SJSA1 (cell line): ENCODE measurements at places on chromosomes 6 and 20.
A peak's percentile ranks its signal among the peaks of the same experiment; 100 is the strongest.

GRCh38 chr6:24323632-24324337, 34.1 kb downstream of the DCDC2 start:
- DNase-seq, result peak; percentile 53

GRCh38 chr6:11368760-11369159, 136.3 kb upstream of the NEDD9 start:
- DNase-seq, result no peak

DNA sequence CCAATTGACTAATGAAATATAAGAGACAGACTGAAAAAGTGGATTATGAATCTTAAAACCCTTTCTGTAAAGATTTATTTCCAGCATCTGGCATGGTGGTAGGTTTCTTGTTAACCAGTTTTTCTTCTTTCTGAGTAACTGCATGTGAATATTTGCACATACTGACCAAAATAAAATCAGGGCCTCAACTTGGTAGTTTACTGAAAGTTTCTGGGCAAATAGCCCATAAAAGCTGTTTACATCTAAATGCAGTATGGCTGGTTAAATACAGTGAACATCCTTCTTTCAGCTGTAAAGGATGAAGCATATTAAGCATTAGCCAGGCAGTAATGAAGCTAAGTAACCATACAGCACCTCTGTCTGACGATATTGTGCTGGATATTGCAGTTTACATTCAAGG, 83.6 kb upstream of the EYS start:
- DNase-seq, result no peak

DNA sequence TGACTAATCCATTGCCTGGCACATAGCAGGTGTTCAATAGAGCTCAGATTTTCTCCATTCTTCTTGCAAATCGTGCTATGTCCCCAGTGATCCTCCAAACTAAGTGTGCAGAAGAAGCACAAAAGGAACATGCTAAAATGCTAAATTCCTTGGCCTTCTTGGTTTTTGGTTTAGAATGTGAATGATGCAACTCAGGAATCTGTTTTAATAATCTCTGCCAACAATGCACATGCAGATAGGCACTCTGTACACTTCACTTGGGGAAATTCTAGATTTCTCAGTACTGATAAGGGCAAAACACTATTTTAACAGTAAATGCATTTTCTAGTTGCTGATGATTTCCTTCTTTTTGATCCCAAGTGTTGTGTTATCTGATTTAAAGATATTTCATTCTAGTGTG, 35.2 kb downstream of the SLC22A1 start:
- DNase-seq, result no peak

DNA sequence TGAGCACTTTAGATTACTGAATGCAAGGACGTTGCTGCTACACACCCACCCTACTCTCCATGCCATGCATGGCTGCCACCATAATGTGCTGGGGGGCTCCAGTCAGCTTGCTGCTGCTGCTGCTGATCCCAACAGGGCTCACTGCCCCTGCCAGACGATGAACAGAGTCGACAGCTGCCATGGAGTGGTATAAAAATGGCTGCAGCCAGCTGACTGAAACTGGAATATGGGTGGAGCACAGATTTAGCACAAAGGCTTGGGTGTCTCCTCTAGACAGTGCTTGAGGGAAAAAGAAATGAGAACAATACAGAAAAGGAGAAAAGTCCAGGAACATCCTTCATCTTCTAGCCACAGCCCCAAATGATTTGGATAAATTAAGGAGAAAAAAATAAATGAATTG, 150.7 kb downstream of the PDSS2 start:
- no peak for DNase-seq

DNA sequence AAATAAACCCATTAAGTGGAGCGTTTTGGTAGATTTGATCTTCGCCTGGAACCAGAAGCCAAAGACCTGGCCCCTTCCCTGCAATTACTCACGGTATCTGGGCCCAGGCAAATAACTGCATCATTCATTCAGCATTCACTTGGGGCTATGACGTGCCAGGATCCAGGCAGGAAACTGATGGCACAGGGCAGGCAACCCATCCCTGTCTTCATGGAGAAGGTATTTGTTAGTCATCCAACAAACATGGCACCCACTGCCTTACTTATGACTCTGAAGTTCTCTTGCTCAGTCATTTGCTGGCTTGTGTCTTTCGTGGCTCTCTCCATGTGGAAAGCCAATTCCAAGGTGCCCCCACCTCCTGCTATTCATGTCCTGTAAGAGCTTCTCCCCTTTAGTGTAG, 232.4 kb downstream of the BMP7 start:
- no peak for DNase-seq

GRCh38 chr6:116969211-116969863, 92.3 kb downstream of the RFX6 start:
- DNase-seq, result no peak

- no peak for DNase-seq
Observed at GRCh38 chr6:3776881-3777507, 25.5 kb upstream of the PXDC1 start.

DNA sequence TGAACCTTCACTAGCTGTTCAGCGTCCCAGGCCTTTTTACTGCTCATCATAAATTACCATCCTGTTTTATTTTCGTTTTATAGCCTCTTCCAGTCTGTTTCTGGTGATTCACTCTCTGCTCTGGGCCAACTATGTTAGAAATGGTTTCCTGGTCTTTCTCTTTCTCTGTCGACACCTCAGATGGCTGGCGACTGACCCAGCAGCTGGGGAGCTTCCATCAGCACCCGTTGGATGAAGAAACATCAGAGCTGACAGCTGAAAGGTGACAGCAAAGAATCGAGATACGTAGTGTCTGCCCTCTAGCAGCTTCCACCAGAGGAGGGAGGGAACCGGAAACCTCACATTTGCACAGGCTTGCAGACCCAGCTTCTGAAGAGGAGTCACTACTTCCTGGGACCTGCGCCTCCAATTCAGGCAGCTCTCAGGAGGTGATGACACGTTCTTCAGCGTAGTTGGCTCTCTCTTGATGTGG, 82.9 kb upstream of the MLN start:
- no peak for DNase-seq

DNA sequence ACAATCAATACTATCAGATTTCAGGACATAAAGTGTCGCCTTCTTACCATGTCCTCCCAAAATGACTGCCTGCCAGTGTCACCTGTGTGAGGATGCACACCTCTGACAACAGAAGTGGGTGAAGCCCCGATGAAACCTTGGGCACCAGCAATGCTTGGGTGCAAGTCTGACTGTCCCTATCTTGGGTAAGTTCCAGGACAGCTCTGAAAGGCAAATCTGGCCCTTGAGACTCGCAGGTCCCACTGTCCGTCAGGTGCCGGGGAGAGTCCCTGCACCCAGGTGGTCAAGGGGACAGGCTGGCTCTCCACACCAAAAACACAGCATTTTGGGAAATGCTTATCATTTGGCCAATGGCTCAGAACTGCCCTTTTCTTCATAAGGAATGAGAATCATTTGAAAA, 43.3 kb downstream of the EZR start:
- DNase-seq, result no peak

- DNase-seq, result no peak
Observed at GRCh38 chr6:73011945-73012344, 213.4 kb downstream of the KHDC1L start.

DNA sequence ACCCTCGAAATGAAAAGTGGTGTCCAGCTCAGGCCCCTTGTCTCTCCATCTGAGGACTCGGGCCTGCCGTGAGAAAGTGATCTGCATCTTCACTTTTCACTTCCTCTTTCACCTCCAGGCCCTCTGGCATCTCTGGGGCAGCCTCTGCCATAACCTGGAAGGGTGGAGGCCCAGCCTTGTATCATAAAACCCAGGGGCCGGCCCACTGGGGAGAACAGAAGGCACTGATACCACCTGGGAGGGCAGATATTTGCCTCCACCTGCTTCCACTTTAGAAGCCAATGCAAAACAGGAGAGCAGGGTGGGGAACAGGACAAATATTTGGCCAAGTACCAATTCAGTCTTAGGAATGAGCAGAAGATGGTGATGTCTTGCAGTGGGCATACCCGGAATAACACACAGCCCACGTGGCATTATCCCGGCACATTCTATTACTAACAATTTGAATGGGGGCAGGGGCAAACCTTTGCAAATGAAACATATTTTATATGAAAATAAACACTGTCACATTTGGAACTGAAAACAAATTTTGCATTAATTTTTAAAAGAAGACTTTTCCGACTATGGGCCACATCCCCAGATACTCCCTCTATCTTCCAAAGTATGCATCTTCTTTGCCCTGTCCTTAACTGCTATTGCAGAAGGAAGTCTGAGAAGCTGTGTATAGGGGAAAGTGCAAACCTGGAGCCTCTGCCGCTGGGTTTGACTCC, 69.2 kb upstream of the TBC1D7 start:
- no peak for DNase-seq

- DNase-seq, result no peak
Observed at GRCh38 chr6:8218861-8219260, 116.5 kb upstream of the EEF1E1 start.

GRCh38 chr6:100057941-100058340, 63.9 kb upstream of the MCHR2 start:
- no peak for DNase-seq

DNA sequence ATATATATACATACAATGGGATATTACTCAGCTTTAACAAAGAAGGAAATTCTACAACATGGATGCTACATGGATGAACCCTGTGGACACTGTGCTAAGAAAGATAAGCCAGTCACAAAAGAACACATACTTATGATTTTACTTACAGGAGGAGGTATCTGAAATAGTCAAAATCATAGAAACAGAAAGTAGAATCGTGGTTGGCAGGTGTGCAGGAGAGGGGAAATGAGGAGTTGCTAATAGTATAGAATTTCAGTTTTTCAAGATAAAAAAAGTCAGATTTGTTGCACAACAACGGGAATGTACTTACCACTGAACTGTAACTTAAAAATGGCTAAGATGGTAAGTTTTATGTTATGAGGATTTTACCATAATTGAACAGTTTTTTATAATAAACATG, 706.3 kb downstream of the TFAP2A start:
- no peak for DNase-seq

DNA sequence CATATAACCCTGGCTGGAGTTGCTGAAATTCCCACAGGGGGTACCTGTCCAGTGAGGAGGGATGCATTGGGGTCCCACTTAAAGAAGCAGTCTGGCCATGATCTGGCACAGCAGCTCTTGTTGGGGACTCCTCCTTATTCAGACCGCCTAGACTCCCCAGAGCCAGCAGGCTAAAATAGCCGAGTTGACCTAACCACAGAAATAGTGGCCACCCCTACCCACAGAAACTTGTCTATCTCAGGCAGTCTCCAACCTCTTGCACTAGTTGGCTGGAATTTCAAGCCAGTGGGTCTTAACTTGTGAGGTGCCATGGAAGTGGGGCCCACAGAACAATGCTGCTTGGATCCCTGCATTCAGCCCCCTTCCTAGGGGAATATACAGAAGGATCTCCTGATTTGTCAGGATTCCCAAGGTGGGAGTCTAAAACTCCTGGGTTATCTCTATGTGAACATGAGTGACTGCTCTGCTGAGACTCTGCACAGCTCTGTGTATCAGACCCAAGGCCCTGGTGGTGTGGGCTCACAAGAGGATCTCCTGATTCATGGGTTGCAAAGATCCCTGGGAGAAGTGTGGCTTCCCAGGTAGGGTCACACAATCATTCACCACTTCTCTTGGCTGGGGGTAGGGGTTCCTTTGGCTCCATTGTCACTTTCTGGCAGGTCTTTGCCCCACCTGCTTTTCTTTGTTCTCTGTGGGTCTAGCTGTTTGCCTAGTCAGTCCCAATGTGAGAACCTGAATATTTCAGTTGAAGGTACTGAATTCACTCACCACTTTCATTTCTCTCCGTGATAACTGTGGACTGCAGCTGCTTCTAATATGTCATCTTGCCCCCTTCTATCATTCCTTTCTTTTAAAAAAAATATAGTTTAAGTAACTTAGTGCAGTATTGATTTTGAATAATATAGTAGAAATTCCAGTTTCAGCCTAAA, 65.5 kb upstream of the CLVS2 start:
- DNase-seq, result no peak

- no peak for DNase-seq
Observed at GRCh38 chr6:71083308-71083820, 126.5 kb upstream of the B3GAT2 start.

- no peak for DNase-seq
Observed at GRCh38 chr6:64679416-64679815, 1027.6 kb downstream of the EYS start.

- no peak for DNase-seq
Observed at GRCh38 chr6:154567695-154568220, 57.3 kb upstream of the CNKSR3 start.

DNA sequence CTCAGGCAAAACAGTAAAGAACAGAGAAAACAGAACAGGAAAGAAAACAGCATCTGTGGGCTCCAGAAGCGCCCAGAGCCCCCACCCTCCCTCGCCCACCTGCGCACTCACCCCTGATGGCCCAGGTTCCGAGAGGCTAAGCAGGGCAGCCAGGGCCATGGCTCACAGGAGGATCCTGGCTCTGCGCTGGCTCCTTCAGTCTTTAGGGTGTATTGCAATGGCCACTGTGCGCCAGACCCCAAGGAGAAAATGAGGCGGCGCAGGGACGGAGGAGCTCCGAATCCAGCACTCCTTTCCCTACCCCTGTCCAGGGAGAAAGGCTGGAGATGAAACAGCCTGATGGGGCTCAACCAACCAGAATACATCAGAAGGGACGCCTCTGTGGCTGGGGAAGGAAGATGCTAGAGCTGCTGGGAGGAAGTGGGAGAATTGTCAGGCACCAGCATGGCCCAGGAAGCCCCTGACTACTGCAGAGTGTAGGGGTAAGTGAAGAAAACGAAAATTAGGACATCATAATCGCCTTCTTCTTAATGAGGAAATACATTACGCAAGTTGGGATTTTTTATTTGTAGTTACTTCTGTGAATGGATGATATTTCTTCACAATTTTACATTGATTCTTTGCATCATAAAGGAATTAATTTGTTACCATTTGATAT, 49.0 kb downstream of the COL11A2 start:
- no peak for DNase-seq

GRCh38 chr6:155418017-155418761, 37.5 kb downstream of the NOX3 start:
- DNase-seq, result peak; percentile 68

DNA sequence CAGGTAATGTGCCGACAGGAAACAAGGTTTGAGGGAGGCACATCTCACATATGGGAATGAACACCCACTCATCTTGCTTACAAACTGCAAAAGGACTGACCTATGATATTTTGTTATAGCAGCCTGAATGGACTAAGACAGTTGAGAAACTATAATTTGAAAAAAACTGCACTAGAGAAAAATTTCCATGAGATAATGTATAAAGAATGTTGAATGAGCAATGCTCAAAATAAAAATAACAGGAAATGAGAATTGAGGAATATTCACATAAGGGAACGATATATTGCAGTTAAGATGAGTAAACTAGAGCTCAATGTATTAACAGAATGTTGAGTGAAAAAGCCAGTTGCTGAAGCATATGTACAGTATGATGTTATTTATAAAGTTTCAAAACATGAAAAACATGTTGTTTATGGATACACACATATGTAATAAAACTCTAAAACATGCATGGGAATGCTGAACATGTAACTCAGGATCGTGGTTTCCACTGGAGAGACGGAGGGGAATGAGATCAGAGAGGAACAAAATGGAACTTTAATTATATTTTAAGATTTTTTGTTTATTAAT, 6.3 kb upstream of the TBC1D22B start:
- DNase-seq, result no peak
